ENCODE measurements at places on chromosomes 3 and 15.

- no peak for DNase-seq
Observed at GRCh38 chr3:28601291-28601690, 252.7 kb upstream of the AZI2 start.

DNA sequence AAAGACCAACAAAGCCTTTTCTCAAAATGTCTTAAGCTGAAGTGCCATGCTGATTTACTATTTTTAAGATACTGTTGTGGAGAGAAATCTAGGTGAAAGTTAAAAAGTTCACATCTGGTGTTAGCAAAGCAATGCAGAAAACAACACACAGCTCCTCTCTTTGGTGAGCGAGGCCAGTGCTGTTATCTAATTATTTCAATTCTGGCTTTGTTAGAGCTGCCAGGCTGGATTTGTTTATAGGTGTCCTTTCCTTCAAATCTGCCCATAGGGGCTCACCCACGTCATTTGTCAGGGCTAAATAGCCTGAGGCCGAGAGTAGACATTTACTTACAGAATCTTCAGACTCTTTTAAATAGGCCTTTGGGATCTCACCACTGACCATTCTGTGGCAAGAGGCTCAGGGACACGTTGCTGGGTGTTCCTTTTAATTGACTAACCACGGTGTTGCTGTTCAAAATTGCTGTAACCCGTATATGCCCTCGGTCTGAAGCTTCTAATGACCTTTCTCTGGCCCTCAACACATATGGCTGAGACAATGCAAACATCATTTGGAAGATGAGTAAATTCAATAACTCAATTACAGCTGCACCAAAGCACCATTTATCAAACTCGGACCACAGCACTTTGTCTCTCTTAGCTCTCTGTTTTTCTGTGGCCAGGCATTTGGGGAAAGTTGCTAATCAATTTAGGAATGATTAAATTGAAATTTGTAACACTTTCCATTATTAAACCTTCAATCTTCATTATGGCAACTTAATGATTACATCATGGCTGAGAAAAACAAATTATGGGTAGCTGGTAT, 152.6 kb downstream of the PDZRN3 start:
- DNase-seq, result no peak

- DNase-seq, result no peak
Observed at GRCh38 chr3:107468782-107469181, 54.0 kb upstream of the BBX start.

GRCh38 chr15:75136118-75136517, 65.6 kb upstream of the C15orf39 start:
- DNase-seq, result no peak

GRCh38 chr3:127489357-127489756, 101.2 kb downstream of the TPRA1 start:
- DNase-seq, result no peak

GRCh38 chr3:184608209-184608608, 46.6 kb downstream of the EPHB3 start:
- DNase-seq, result no peak

DNA sequence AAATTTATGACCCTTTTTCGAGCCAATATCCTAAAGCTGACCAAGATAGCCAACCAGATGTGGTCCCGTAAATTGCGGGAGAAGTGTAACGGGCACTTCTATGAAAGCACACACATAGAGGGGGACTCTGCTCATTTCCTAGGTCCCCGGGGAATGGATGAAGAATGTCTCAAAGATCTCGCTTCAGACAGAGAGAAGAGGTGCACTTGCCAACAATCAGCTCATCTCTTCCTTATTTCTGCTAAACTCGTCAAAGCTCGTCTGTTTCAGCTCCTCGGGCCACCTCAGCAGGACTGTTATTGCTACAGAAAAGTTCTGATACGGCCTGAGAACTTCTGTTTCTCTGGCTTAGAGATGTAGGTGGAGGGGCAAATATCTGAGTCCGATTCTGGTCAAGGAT, 71.8 kb downstream of the TM2D3 start:
- no peak for DNase-seq

DNA sequence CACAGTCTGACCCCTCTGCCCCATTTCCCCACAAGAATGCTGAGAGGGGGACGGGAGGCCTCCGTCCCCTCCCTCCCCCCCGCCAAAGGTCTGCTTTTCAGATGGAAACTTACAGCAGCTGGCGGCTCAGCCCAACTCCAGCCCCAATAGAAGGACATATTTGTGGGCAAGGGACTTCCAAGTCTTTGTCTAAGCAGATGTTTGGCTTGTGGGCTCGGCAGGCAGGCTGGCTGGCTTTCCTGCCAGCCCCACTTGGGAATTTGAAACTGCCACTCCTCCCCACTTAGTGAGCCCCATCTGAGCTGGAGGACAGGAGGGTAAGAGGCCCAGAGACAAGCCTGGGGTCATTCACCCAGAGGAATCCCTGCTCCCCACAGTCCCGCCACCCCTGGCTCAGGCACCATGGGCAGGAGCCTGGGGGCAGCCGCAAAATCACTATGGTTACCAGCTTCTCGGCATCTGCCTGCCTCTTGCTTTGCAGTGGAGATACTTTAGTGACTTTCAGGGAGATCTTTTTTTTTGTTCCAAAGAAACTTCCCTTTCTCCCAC, 53.6 kb downstream of the LMCD1 start:
- DNase-seq, result no peak

DNA sequence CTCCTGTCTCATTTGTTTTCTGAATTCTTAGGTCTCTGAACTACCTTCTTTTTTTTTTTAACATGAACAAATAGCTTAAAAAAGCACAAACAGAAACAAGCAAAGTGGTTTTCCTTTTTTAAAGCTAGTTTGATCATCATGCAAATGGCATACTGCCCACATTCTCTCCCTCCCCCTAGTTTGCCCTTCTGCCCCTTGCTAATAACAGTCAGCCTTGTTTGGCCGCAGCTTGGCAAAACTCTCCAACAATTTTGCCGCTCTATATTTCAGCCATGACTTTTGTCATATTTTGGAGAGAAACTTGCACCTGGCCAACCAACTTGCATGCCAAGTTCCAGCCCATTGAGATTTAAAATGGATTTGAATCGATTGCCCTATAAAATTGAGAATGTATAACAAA, 666.0 kb upstream of the NR2F2 start:
- DNase-seq, result no peak

DNA sequence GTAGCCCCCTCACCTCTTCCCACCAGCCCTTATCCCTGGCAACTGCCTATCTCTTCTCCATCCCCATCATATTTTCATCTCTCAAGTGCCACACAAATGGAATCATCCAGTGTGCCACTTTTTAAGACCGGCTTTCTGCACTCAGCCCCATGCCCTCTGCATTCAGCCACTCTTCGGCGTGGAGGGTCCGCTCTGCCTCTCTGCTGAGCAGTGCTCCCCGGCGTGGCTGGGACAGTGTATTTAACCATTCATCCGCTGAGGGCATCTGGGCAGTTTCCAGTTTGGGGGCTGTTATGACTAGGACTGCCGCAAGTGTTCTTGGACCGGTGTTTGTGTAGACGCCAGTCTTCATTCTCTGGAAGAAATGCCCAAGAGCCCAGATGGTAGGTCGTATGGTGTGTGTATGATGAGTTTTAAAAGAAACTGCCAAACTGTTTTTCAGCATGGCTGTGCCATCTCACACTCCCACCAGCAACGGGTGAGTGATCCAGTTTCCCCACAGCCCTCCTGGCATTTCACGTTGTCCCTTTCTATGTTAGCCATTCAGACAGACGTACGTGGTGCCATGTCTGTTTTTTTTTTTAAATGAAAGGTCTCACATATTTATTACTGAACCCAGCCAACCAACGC, 20.9 kb downstream of the IQSEC1 start:
- no peak for DNase-seq

DNA sequence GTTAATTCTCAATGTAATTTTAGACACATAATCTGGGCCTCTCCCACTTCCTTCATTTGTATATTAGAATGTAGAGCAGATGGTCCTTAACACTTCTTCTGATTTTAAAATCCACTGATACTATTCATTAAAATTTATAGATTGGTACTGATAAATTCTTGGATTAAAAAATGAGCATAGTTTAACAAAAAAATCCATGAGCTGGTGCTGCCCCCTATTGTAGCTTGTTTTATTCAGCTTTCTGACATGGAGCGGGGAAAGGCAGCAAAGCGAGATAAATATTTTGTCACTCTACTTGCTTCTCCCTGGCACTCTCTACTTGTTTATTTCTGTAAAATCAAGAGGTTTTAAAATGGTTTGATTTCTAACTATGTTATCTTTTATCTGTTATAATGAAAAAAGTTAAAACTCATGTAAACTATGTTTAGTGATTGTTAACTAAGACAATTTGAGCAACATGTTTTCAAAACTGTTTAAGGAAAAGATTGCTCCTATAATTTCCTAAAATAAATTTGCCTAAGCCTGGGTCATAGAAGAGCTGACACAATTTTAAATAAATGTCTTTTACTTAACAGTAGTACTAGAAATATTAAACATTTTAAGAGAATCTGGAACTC, 26.5 kb upstream of the PLOD2 start:
- peak; percentile 17 for DNase-seq

DNA sequence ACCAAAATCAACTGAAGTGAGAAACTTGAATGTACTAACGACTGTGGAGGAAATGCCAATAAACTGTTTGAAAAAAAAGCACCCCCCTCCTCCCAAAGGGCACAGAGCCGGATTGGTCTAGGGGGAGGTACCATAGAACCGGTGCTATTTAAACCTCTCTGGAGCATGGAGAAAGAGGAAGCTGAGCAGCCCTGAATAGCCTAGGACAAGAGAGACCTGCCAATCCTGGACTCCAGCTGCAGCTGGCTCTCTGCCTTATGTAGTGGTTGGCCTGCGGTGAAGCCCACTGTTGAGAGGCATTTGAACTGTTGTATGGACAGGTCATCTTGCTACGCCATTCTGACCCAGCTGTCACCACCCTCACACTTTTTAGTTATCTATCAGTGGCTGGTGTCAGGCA, 1.5 kb upstream of the SH3GL3 start:
- DNase-seq, result no peak

DNA sequence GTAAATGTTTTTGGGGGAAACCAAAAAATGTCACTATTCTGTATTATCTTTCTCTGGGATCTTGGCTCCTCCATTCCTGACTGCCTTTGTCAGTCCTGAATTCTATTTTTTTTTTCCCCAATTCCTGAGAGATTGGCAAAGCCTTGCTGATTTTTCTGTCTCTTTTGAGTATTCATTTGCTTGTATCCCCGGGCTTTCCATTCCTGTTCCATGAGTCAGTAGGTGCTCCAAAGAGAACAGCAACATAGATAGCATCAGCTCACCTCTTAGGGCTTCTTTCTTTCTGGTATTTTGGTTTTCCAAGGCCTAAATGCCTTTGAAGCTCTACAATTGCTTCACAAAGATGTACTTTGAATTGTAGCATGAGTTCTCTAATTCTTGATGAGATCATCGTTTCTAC, 271.7 kb upstream of the LRRC3B start:
- DNase-seq, result no peak

DNA sequence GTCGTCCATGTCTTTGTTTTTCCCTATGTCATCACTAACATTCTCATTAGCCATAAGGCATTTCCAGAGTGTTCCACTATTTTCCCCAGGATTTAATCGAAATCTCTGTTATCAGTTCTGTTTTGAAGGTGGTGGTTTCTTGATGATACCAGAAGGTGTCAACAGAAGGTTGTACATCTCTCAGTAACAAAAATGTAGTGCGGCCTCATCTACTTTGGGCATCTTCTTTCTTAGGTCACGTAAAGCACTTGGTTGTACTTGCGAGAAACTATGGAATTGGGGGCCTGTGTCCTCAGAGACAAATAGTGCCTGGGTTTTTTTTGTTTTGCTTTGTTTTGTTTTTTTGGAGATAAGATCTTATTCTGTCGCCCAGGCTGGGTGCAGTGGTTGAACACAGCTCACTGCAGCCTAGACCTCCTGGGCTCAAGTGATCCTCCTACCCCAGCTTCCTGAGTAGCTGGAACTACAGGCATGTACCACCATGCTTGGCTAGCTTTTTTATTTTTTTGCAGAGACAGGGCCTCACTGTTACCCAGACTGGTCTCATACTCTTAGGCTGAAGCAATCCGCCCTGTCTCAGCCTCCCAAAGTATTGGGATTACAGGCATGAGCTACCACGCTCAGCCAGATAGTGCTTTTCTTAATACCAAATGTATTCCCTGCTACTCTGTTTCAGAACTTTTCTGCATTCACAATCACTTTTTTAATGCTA, 61.2 kb upstream of the FURIN start:
- DNase-seq, result no peak

- DNase-seq, result no peak
Observed at GRCh38 chr3:194933465-194933864, 247.8 kb downstream of the FAM43A start.

- no peak for DNase-seq
Observed at GRCh38 chr3:118495206-118495605, 539.4 kb downstream of the IGSF11 start.

DNA sequence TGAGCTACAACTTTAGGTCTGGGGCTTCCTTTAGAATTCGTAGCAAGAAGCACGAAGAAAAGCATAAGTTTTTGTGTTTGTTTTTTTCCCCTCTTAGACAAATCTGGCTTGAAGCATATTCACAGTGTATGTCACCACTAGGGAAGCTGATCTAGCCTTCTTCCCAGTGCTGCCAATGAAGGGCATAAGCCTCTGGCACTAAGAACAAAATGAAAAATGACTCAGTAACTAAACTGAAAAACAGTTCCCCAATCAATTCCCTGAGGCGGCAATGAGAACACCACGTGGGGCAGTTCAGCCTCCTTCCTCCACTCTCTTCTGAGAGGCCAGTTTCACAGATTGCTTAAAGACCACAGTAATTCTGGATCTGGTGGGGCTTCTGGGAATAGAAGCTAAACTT, 338.1 kb downstream of the GAP43 start:
- no peak for DNase-seq

DNA sequence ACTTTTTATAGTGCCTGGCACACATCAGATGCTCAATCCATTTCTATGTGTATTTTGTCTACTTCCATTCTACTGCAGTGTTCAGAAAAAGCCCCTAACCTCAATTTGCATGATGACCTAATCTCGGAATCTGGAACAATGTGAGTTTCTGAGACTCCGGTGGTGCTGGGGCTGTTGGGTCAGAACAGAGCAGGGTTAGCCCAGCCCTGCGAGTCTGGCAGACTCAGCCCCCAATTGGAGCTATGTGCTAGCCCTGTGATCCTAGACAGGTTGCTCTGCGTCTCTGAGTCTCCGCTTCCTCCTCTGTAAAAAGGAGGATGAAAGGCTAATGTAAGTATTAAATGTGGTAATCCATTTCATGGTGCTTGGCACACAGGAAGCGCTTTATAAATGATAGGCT, 95.0 kb upstream of the ICE2 start:
- no peak for DNase-seq

DNA sequence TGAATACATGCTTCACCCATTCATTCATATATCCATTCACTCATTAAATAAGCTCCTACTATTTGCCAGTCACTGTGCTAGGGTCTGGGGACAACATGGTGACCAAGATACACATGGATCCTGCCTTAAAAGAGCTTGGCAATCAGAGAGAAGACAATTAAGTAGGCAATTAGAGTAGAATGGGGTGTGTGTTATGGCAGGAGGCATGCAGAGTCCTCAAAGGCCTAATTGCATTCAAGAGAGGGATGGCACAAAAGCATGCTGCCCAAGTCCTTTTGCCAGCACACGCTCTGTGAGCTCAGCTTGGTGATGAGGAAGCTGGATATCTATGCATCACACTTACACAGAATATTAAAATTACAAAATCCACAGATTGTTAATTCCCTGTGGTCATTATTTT, 2.8 kb upstream of the PRICKLE2 start:
- DNase-seq, result no peak
